ENCODE measurements at places on chromosomes 12 and 14. TPM values are rescaled to one million over a fixed set of nuclear protein-coding genes. Genes with fewer than 3 reads are reported as not detected.

DNA sequence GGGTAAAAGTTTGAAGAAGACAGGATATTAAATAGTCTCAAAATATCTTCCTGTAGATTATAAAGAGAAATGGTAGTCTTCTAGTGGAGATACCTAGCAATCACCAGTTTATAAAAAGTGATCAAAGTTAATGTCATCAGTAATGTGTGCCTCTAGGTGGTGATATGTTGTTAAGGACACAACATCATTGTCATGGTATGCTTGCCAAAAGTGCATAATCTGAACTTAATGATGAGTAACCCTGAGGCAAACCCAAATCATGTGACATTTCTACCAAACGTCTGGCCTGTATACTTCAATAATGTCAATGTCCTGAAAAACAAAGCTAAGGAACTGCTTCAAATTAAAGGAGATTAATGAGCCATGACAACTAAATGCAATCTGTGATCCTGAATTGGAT, 214.7 kb downstream of the PHLDA1 start:
- no peak for DNase-seq

DNA sequence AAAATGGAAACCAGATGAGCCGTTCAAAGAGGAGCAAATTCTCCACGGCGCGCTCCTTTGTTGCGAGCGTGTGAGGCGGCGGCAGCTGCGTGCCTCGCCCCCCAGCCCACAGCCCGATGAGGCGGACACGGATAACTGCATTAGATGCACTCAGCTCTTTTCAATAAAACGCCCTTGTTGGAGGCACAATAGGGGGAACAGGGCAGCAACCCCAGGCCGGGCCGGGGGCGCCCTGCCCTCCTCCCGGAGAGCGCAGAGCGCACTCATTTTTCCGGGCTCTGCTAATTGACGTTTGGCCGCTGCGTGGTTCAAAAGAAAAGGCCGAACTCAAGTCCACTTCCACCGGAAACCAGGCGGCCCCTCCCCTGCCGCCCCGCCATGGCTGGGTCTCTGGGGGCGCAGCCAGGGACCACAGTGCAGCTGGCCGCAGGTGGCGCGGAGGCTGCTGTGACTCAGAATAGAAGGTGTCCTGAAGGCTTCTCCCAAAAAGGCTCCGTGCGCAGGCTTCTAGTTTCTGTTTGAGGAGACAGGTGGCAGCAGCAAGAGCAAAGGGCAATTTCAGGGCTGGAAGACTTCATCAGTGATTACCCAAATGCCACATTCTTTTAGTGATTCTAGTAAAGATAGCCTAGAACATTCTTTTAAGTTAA, 29.0 kb upstream of the SMOC1 start:
- no peak for DNase-seq

GRCh38 chr14:20631023-20631879, 10.2 kb downstream of the OR6S1 start:
- DNase-seq, result no peak

GRCh38 chr12:102806110-102806509, 110.9 kb downstream of the PAH start:
- no peak for DNase-seq

Gene MORN3
- total RNA-seq, result not detected

Gene HIF1A
- total RNA-seq, result 121 TPM
